ENCODE measurements at places on chromosomes 12 and 14.

GRCh38 chr12:11075642-11076041 is 13.5 kb upstream of the TAS2R46 start:
- no peak for DNase-seq

DNA sequence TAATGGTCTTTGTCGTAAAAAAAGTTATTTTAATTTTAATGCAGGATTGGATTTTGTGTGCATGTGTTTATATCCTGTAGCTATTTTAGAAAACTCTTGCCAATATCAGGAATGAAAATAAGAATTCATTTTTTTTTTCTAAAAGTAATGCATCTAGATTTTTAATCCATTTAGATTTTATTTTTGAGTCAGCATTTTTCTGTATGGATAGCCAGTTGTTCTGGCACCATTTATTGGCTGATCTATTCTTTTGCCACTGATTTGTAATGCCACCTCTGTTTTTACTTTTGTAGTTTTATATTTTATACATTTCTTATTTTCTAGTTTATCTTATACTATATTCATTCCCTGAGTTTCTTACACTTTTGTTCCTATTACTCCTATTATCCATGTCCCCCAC is 343.0 kb downstream of the FOXG1 start:
- no peak for DNase-seq

DNA sequence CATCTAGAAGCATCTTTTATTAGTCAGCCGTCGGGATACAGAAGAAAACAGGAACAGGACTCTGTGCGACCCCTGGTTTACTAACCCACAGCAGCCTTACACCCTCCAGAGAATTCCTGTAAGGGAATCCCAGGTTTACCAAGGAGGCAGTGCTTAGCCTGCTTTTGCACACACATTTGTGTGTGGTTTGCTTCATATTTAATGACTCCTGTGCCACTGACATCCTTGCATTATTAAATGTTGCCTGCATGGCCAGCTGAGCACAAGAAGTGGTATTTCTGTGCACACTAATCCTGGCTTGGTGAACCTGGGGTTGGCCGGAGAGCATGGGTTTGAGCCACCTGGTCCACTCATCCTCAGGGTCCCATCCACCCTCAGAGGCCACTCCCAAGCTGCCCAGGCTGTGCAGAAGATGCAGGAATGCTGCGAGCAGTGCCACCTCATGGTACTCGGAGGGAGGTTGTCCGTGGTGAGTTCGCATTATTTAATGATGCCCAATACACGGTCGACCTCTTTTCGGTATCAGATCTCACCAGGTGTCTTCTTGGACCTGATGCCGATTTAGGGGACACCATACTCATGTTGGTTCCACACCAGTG is 152.4 kb upstream of the RTL1 start:
- DNase-seq = no peak

DNA sequence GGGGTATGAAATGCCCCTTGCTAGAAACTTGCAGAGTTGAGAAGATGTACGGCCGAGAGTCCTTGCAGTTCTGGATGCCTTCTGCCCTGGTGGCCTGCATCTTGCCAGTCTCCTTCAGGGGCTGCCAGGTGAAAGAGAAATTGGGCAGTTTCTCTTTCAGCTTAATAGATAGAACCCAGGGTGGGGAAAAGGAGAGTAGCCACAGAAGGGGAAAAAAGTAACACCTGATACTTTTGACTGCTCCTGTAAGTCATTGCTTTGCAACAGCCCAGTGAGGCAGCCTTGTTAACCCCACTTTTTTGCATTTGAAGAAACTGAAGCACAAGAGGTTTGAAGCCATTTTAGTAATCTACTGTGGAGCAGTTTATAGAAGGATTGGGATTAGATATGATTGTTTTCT is 27.6 kb downstream of the TDP1 start:
- no peak for DNase-seq

GRCh38 chr12:67940780-67941243 is 48.4 kb upstream of the IFNG-AS1 start:
- peak; percentile 37 for DNase-seq

DNA sequence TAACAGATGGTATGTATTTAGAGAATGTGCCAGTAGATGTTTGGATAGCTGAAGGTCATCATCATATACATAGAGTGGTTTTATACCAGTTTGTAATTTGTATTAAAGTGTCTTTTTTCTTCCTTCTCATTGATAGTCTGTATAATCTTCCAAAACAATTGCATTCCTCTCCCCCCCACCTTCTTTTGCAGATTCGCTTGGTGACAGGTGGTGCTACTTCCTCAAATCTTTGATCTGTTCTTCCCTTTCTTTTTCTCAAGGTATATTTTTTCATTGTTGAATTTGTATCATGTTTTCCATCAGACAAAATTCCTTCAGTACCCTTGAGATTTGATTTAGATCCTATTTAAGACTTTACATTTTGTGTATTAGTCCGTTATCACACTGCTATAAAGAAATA is 15.0 kb downstream of the TBC1D15 start:
- no peak for DNase-seq

DNA sequence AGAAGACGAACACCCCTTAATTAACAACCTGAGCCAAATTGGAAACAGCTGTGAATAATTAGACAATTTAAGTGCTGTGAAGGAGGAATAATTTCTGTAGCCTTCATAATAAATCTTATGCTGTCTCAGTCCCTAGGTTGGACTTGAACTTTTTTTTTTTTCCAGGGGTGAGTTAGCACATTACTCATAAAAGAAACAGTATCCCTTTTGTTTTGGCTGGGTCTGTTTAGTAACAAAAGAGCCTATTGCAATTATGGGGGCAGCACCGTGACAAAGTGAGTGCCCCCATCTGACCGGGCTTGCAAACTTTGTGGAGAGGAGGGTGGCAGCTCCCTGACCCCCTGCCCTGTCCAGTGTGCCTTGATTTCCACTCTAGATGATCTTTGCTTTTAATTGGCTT is 167.4 kb downstream of the DICER1 start:
- no peak for DNase-seq

- DNase-seq = no peak
Observed at GRCh38 chr14:44369401-44370123, 137.5 kb downstream of the FSCB start.

DNA sequence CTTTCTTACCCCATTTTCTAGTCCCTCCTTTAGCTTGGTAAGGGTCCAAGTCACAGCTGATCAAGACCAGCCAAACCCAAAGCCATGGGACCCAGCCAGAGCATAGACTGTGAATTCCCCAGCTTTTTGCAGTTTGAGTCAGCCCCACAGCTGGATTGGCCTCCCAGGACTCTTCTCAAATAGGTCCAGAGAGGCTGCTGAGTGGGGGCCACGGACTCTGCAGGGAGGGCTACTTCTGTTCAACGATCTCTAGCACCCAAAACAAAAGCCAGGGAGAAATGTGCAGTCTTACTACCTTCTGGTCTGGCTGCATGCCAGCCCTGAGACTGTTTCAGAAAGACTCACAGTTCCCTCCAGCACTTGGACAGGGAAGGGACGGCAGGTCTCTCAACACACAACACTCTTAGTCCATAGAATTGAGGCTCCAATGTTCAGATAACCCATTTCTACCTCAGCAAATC is 1.6 kb downstream of the VDR start:
- DNase-seq = peak; percentile 75

DNA sequence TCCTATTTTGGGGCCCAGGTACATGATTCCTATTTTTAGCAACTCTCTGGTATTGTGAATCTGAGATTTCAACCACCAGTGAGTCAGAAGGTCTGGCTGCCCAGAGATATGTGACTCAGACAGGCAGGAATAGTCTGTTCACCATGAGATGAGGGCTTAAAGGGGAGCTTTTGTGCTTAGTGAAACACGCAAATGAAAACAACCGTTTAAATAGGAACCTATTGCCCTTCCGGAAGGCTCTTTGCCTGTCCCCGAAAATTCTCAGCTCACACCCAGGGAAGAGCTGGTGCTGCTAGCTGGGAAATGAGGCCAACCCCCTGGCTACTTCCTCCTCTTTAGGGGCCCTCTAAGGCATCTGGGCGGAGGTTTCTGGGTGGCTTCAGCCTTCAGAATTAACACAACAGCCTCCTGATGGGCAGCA is 283.6 kb downstream of the CACNA1C start:
- DNase-seq = peak; percentile 98

DNA sequence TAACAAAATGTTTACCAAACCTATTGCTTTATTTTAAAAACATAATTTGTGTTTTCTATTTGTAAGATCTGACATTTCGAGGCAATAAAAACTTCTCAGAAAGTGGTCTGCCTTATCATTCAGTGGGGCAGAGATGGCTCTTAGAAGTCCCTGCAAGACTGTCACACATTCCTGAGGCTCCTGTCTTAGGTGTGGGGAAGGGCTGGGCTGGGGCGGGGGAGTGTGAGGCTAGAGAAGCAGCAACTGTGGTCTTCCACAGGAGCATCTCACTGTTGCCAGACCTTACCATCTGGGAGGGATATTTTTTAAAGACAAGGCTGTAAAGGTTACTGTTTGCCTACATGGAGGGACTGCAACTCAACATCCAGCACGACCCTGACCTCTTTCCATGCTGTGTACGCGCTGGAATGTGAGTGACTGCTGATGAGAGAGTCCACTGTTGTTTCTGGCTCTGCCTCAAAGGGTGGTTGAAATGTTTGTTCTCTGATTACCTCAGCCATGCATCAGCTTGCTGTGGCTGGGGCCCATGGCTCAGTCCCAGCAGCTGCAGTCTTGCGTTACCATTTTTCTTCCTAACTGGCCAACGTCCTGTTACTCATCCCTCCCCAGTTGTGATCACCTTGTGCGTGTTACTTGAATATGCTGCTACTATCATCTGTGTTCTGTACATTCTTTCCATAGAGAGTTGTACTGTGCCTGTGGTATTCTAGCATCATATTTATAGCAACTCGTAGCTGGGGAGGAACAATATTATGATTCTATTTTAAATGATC is 12.4 kb downstream of the ERG28 start:
- DNase-seq = peak; percentile 76

GRCh38 chr12:25102402-25102801 is 92.6 kb downstream of the DNAI7 start:
- DNase-seq = no peak

GRCh38 chr12:123532019-123532418 is 1.5 kb downstream of the RILPL1 start:
- peak; percentile 23 for DNase-seq

DNA sequence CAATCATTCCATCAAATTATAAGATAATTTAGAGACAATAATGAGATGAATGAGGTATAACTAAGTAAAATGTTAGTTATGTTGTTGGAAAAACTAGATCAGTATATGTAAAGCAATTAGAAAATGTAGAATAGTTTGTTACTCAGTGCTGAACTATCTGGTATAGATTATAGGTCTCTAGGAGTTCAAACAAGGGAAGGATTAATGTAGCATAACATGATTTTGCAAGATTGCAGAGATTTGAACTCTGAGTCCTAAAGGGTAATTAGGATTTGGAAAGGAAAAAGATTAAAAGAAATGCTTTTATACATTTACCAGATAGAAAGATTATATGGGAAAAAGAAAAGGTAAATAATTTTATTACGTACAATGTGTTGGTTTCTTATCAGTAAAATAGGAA is 246.3 kb downstream of the KCNC2 start:
- no peak for DNase-seq

DNA sequence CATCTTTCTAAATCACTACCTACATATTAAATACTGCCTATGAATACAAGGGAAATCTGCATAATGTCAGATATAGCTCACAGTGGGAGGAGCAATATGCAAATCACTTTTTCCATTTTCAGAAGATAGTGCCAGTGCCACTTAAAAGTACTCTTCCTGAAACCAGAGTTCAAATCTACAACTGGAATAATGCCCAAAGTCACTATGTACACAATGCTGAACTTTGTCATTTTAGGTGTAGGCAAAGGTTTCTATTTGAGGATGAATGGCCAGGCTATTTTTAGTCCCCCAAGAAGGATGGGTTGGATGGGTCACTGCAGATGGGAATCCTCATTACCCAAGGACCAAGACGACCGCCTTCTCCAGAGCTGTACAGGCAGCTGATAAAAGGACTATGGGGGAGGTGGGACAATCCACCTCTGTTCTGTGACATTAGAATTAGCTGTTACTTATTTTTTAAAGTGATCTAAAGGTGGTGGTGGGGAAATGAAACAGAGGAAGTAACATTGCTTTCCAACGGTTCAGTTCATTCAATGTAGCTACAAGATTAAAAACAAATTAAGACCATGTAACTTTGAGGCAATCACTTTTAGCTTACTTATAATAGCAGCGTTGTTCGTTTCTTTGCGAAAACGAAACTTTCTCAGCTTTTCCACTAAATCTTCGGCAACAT is 5.6 kb downstream of the GMFB start:
- no peak for DNase-seq

GRCh38 chr12:15979096-15980092 is 68.3 kb downstream of the DERA start:
- DNase-seq = peak; percentile 95

- no peak for DNase-seq
Observed at GRCh38 chr12:3195859-3196483, 118.8 kb downstream of the TSPAN9 start.

- no peak for DNase-seq
Observed at GRCh38 chr12:124564971-124565491, 2.4 kb downstream of the NCOR2 start.

GRCh38 chr14:65444230-65444629 is 31.7 kb downstream of the FUT8 start:
- DNase-seq = no peak

GRCh38 chr14:98623788-98624415 is 648.1 kb downstream of the BCL11B start:
- no peak for DNase-seq

DNA sequence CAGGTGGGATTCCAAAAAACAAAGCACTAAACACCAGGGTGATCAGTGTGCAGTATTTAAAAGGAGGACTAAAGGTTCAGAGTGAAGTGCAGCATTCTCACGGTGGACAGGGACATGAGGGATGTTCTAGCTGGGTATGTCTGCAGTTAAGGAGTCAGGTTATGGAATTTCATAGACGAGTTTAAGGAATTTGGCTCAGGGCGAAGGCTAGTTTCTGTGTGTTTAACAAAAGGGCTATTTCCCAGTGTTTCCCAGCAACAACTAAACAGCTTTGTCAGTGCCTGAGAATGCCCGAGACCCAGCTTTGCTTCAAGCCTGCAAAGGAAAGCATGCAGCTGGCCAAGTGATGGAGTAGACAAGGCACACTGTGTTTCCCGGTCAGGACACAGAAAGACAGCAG is 7.0 kb downstream of the KRT1 start:
- no peak for DNase-seq

DNA sequence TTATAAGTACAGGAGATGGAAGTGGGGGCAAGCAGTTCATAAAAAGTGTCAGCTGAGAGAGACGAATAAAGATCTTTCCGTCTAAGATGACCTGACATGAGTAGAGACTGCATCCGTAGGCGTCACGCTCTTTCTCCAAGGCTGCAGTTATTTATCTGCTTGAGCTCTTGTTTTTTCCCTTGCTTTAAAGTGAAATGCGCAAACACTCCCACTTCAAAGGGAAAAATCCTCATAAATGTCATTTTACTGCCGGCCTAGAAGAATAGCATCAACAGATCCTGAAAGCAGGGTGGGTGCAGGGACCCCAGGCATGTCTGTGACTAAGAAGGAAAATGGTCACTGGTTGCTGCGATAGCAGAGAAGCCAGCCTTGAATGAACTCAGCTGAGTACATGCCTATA is 647.4 kb downstream of the MED13L start:
- no peak for DNase-seq

- no peak for DNase-seq
Observed at GRCh38 chr12:14784471-14784870, 18.8 kb downstream of the WBP11 start.
